Activated CD8-positive, alpha-beta T cell treated with anti-CD3 and anti-CD28 coated beads for 36 hours (primary cell): ENCODE measurements at places on chromosomes 5 and 9.

DNA sequence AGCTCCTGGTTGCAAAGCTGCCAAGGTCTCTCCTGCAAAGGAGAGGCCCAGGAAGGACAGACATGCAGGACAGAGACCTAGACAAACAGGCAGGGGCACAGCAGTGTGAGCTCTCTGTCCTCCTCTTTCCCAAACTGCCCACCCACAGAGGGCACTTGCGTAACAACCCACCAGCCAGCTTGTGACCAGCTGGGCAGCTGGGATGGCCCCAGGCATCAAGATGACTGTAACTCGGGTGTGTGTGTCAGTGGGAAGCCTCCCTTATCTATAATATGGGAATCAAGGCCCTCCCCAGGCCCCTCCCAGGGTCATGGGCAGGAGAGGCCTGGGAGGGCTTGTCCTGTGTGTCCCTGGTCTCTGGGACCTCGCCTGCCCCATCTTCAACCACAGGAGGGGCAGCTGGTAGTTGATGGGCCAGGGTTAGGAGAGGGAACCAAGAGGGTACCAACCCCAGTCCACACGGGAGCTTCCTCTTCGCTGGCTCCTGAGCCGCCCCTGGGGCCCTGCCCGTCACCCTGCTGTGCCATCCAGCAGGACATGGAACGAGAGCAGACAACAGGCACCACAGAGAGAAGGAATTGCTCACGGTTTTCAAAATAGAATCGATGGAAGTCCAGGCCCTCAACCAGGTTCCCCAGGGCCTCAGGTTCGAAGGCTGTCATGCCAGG lies 37.9 kb downstream of the SLC6A7 start:
- no peak for DNase-seq

DNA sequence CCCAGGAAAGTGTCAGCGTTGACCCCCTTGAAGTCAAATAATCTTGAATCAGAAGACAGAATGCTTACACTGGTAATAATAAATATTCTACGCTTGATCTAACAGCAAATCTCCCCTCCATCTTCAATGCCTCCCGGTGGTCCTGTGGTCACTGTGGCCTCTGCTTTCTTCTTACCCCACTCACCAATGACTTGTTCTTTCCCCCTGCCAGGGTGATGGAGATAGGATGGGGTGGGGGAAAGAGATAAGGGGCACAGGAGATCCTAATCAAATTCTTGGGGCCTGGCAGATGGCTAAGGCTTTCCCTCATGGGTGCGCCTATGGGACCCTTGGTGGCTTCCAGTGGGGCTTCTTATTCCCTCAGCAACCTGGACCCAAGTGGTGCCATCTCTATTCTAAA lies 152.6 kb upstream of the EGFLAM start:
- no peak for DNase-seq

- DNase-seq: peak; percentile 89
Observed at GRCh38 chr9:35604578-35605350, at the start of gene TESK1. TSS of gene TESK1 (plus strand) at chr9:35605262. CDS start at chr9:35605620, 358 bp downstream.

GRCh38 chr5:149795360-149795759 lies 65.2 kb downstream of the PPARGC1B start:
- DNase-seq: no peak

- DNase-seq: no peak
Observed at GRCh38 chr5:172858511-172858989, 24.5 kb downstream of the ERGIC1 start.

DNA sequence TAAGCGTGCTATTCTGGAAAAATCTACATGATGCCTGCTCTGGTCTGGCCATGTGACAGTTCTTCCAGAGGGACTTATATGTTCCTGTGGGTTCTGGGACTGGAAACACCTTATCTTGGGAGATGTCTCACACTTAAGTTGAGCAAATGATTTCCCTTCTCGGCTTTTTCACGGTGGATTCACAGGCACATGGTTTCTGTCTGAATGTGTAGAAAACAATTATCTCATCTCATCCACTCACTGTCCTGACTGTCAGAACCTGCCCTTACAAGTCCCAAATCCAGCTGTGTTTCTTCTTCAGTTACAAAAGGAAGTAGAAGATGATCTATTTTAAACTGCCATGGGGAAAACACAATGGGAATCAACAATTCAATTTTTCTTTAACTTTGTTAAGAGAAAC lies 184.0 kb downstream of the SYK start:
- no peak for DNase-seq

DNA sequence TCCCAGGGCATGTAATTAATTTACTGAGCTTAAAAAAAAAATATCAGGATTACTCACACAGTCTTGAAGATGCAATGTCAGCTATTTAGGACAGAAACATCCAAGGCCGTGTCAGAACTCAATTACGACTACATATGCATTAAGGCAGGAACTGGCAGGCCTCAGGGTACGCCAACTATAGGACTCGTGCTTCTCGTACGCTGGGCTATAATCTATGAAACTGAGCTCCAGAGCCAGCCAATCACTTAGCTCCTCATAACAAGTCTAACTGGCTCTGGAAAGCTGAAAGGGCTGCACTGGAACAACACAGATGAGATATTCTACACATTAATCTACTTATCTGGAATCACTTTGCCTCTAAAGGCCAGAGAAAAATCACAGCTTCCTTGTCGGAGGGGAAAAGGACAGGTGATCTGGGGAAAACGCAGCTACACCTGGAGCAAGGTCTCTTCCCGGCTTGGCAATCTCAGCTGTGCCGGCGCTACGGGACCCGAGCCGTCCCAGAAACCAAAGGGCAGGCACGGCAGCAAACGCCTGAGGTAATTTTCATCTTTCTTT lies 212.0 kb downstream of the DEPDC1B start:
- no peak for DNase-seq

GRCh38 chr5:128263357-128263756 lies 179.8 kb downstream of the SLC12A2 start:
- no peak for DNase-seq

DNA sequence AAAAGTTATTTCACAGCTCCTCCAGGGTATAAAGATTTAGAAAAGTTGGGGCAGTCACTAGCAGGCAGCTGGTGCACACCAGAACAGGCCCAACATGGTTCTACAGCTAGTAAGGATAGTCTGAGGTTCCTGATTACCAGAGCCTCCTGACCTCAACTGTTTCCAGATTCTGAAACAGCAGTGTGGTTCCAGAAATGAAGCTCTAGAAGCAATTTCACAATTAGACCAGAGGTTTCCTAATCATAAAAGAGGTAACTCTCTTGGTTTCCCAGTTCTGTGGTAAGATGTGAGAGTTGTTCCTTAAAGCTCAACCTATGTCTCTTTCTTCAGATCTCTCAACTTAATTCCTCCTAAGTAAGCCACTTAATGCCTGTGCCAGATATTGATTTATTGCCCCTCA lies 11.9 kb downstream of the AGTPBP1 start:
- no peak for DNase-seq

DNA sequence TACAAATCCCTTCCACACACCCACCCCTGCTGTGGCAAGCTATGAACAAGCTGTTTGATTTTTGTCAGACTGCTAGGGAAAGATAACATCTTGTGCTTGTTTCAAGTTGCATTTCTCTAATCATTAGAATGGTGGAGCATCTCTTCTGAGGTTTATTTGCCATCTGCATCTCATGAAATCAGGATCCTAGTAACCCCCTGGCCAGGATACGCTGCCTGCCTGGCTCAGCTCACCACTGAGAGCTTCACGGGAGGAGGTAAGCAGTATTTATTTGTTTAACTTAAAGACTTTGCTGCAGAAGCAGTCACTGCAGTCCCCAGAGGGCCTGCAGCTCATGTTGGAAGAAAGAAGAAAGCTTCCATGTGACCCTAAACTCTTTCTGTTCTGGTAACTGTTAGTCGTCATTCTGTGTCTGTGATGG lies 83.3 kb upstream of the CXCL14 start:
- no peak for DNase-seq

DNA sequence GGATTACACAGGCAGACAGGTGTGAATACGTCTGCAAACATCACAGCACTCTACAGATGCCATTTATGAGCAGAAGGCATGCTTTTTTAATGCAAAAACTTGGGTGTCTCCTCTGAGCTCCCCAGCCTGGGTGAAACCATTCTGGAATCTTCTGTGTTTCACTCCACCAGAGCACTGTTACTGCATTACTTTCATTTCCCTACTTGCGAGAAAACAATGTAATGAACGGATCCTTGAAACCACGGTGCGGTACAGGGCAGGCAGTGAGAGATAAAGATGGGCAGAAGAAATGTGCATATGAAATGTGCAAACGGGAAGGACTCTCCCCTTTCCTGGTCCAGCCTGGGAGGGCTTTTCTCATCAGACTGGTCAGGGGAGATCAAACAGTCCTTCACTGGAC lies 584.3 kb upstream of the KLF4 start:
- no peak for DNase-seq

- no peak for DNase-seq
Observed at GRCh38 chr5:169336242-169336641, 35.3 kb upstream of the SLIT3 start.

GRCh38 chr5:179166886-179167841 lies 107.0 kb downstream of the ZNF354C start:
- peak; percentile 77 for DNase-seq

DNA sequence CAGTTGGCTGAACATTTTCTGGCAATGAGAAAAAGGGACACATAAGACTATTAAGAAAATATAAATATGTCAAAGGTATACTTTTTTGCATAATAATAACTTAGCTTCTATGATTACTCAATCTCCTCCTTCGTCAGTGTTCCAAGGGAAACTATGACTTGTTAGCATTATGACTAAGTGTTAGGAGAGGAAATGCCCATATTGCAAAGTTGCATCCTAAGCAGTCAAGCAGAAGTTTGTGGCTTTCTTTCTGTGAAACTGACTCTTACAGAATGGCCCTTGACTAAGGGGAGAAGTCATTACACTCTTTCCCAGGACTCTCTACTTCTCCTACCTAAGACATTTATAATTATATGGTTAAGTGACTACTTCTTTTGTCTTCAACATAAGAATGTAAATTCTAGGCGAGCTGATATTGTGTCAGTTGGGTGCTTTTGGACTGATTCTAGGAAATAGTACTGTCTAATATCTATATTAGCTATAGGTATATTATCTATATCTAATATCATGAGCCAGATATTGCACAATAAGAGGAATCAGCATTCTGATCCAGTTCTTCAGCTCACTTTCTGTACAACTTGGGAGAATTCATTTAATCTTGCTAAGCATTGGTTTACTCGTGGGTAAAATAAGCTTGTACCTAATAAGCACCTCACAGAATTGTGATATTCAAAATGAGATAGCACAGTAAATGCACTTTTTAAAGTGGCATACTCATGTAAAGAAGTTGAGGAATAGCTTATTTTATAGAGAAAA lies 16.4 kb upstream of the SPINK6 start:
- peak; percentile 2 for DNase-seq

- no peak for DNase-seq
Observed at GRCh38 chr5:11214864-11215644, 454.0 kb upstream of the DAP start.

- no peak for DNase-seq
Observed at GRCh38 chr5:133715216-133715615, 102.9 kb upstream of the FSTL4 start.

DNA sequence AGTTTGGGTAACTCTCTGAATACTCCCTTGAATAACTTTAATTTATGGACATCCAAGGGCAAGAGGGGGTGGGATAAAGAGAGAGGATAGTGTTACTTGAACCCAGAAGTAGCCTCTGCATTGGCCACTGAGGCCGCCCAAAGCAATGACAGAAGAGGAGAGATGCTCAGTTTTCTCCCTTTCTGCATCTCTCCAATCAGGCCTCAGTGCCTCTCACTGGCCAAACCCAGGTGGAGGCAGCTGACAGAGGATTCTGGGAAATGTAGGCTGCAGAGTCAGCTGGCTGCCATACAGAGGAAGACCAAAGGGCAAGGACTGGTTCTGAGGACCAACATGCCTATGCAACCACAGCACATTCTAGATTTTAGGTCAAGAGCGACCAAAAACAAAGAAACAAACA lies 719.4 kb downstream of the MAT2B start:
- no peak for DNase-seq

- no peak for DNase-seq
Observed at GRCh38 chr9:269081-269711, 54.5 kb downstream of the DOCK8 start.

DNA sequence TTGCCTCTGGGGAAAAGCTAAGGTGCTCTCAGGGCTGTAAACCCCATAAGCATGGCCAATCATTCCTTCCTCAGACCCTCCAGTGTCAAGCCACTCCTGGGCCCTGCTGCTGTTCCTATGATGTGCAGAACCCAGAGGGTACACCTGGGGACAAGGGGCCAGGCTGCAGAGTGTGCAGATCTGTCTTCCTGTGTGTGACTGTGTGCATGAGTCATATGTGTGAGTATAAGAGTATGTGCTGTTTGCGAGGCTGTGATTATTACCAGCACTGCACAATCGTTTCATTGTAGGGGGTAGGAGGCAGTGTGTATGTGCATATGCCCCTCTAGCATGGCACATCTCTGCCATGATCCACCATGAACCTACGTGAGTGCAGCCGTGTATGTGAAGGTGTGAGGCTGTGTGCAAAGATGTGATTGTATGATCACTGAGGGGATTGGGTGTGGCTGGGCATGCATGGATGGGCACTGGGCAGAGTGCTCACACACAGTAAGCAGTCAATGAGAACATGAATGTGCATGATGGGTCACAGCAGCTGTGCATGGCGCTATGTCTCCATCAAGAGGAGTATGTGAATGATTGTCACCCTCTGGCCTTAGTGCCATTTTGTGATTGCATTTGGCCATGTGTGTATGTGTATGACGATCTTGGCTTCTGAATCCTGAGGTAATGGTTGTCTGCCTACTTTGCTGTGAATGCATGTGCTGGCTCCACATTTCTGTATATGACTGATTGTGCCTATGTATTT lies 2.4 kb upstream of the OR1K1 start:
- no peak for DNase-seq

DNA sequence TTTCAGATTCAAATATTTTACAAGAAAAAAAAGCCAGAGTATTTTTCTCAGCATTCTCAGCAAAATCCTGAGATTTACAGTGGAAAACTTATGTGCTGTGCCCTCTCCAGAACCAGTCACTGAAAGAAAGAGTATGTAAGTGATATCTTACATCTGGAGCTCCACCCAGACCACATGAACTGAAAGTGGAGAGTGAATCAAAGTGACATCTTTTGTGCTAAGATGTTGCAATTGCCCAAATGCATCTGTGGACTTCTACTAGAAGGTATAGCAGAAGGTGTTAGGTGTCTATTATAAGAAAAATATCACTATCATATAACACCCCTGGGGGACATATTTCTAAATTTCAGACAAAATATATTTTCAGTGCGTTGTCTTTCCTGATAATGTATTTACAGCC lies 49.0 kb upstream of the RIC1 start:
- no peak for DNase-seq

DNA sequence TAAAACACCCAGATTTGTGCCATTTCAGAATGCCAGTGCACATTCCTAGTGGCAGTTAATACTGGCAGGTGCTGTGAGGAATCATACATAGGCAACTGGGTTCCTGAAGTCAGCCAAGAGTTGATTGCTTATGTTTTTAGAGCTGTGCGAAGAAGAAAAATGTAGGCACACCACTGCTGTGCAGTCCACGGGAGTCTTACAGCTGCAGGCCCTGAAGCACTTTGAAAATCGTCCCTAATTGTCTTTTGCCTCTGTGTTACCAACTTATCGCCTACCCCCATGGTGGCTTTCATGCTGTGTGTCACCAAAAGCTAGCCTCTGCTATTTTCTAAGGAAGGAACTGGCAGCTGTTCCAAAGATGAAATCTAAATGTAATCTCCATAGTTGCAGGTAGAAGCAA lies 263.9 kb downstream of the ARRDC3 start:
- no peak for DNase-seq
